ENCODE measurements at places on chromosomes 12 and 14. TPM values are rescaled to one million over a fixed set of nuclear protein-coding genes. Genes with fewer than 3 reads are reported as not detected.
A peak's percentile ranks its signal among the peaks of the same experiment; 100 is the strongest.

Gene EVL
- polyA plus RNA-seq = 54.5 TPM

Gene HOTAIR
- polyA plus RNA-seq = not detected

Gene C14orf180
- 0.30 TPM for polyA plus RNA-seq

Gene MYO1A
- 0.13 TPM for polyA plus RNA-seq

Gene TPI1
- 1,097 TPM for polyA plus RNA-seq

Gene NPFF
- not detected for polyA plus RNA-seq

Gene RAD51AP1
- polyA plus RNA-seq = 3.0 TPM

Gene KRT4
- polyA plus RNA-seq = 7.7 TPM

Gene GOLGA3
- 17.5 TPM for polyA plus RNA-seq

Gene HOXC12
- not detected for polyA plus RNA-seq

Gene MUCL1
- polyA plus RNA-seq = 2.4 TPM

- H3K27me3 ChIP-seq = no peaks in the 10 kb centered on the region
- H3K36me3 ChIP-seq = no peaks in the 10 kb centered on the region
- H3K4me3 ChIP-seq = no peak overlapping the region
- H3K27ac ChIP-seq = peak overlapping the region; percentile 50
- peaks cover 2% of the 10 kb centered on the region for H3K4me1 ChIP-seq
These were observed 45.9 kb upstream of the IFNG-AS1 start for GRCh38 chr12:67943141-67943892.

DNA sequence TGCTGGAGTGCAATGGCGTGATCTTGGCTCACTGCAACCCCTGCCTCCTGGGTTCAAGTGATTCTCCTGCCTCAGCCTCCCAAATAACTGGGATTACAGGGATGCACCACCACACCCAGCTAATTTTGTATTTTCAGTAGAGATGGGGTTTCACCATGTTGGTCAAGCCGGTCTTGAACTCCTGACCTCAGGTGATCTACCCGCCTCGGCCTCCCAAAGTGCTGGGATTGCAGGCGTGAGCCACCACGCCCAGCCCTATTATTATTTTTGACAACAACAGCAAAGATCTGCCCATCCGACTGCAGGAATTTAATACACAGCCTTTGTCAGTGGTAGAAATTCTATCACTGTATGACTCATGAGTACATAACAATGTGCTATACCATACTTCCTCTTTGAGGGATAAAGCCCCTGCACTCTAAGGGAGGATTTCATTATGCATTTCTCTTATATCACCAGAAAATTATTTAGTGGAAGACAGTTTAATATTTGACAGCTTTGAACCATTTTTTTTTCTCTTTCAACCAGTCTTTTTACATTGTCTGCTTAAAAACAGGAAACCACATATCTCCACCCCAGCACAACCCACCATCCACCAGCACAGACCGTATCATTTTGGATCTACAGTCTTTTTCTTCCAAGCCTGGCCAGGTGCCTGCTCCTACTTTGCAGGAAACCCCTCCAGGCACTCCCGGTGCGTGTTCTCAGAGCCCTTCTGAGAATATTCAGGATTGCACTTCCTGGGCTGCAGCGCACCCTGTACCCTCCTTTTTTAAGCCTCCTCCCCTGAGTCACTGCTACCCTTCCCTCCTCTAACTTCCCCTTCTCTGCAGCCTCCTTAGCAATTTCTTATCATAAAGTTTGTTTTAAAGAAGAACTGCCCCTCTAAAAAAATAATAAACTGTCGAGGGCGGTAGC, 594 bp downstream of the ARHGDIB start:
- H3K27me3 ChIP-seq = no peaks in the 10 kb centered on the region
- H3K36me3 ChIP-seq = no peaks in the 10 kb centered on the region
- H3K27ac ChIP-seq = peak overlapping the region; percentile 79
- no peaks in the 10 kb centered on the region for H3K4me1 ChIP-seq

DNA sequence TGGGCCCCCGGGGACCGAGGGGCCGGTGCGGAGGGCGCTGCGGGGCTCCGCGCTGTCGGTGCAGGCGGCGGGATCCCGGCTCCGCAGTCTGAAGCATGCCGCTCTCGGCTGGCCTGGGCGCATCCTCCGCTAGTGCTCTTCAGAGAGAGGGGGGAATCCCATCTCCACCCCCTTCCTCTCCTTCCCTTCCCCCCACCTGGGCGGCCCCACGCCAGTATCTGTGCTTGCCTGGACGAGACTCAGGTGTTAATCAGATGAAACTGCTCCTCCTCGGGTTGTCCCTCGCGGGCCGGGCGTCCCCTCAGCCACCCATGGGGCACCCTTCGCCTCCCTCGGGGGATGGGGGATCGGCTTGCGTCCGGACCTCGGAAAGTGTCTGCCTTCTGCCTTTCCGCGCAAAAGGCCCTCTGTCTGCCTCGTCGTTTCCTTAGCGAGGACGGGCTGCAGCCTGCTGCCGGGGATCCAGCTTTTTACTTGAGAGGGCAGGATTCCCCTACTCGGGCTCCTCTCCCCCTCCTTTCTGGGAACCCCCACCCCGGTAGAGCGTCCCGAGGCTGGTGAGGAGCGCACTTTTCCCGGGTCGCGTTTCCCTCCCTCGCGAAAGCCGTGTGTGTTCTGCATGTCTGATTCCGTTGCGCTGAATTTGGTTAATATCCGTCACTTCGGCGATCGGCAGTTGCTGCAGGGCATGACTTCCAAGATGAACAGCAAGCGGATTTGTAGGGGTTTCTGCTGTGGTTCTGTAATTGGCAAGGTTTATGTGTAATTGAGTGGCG, 1.1 kb downstream of the GPHN start:
- DNase-seq = peak; percentile 34
- H3K36me3 ChIP-seq = no peaks in the 10 kb centered on the region
- H3K27ac ChIP-seq = peak overlapping the region; percentile 97
- H3K4me1 ChIP-seq = no peaks in the 10 kb centered on the region

DNA sequence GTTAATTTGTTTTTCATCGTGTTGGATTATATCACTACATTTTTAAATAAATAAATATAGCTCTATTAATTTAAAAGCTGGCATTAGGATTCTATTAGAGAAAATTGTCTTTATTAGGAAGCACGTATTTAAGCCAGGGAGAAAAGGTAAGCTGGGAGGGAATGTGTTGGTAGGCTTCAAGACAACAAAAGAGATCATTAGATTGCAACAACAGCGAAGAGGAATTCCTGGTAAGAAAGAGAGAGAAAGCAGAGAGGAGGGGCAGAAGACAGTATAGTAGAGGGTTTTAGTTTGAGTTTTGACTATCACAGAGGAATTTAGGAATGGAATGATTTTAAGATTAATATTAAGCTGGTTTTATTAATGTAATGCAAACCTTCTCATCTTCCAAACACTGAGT, 613.6 kb upstream of the USP15 start:
- H3K4me1 ChIP-seq = no peaks in the 10 kb centered on the region
- H3K27me3 ChIP-seq = no peaks in the 10 kb centered on the region
- H3K36me3 ChIP-seq = no peaks in the 10 kb centered on the region
- DNase-seq = no peak
- H3K4me3 ChIP-seq = no peak overlapping the region

- peak overlapping the region; percentile 100 for H3K27ac ChIP-seq
- DNase-seq = no peak
- H3K4me1 ChIP-seq = peaks cover 6% of the 10 kb centered on the region
These were observed 1.7 kb upstream of the KLC1 start for GRCh38 chr14:103627073-103628025.

- peaks cover 11% of the 10 kb centered on the region for H3K4me1 ChIP-seq
- peaks cover 2% of the 10 kb centered on the region for H3K36me3 ChIP-seq
- no peaks in the 10 kb centered on the region for H3K27me3 ChIP-seq
These were observed 66.2 kb downstream of the RNF34 start for GRCh38 chr12:121465921-121466793.

GRCh38 chr12:22458298-22458937, 85.9 kb downstream of the C2CD5 start:
- H3K4me3 ChIP-seq = no peak overlapping the region
- no peaks in the 10 kb centered on the region for H3K4me1 ChIP-seq
- peak; percentile 76 for DNase-seq
- H3K27ac ChIP-seq = no peak overlapping the region
- H3K27me3 ChIP-seq = no peaks in the 10 kb centered on the region

GRCh38 chr14:103552846-103553210, 9.6 kb downstream of the BAG5 start:
- peaks cover 2% of the 10 kb centered on the region for H3K36me3 ChIP-seq
- H3K27me3 ChIP-seq = no peaks in the 10 kb centered on the region
- H3K27ac ChIP-seq = peak overlapping the region; percentile 90
- no peak for DNase-seq

DNA sequence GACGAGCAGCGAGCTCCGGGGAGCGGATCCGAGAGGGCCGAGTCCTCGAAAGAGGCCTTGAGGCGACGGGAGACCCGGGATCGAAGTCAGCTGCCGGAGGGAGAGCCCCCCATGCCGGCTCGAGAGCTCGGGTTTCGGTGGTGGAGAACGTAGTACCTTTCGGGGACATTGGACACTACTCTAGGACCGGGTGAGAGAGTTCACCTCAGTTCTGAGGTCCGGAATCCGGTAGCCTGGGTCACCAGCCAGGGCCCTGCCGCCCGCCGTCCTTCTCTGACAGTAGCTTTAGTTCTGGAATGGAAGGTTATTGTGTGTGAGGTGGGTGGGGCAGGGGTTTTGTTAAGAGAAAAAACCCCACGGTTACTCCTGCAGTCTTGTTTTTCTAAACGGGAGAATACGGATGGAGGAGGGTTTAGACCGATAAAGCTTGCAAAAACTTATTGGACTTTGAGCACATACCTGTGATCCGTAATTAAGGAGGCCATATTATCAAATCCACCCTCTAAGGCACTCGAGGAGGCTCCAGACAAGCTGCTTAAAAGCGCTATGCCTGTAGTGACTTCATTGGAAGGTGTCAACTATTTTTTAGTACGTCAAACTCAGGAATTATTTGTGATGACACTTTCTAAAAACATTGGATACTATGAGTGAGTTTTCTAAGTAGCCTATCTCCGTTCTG, 765 bp downstream of the SCYL2 start:
- H3K27ac ChIP-seq = peak overlapping the region; percentile 98
- peaks cover 9% of the 10 kb centered on the region for H3K4me1 ChIP-seq
- no peak for DNase-seq
- H3K36me3 ChIP-seq = no peaks in the 10 kb centered on the region
- no peaks in the 10 kb centered on the region for H3K27me3 ChIP-seq

- H3K36me3 ChIP-seq = no peaks in the 10 kb centered on the region
- DNase-seq = no peak
- peak overlapping the region; percentile 64 for H3K27ac ChIP-seq
- H3K4me1 ChIP-seq = peaks cover 13% of the 10 kb centered on the region
- H3K4me3 ChIP-seq = no peak overlapping the region
These were observed 84.5 kb downstream of the BORCS5 start for GRCh38 chr12:12441429-12441807.

DNA sequence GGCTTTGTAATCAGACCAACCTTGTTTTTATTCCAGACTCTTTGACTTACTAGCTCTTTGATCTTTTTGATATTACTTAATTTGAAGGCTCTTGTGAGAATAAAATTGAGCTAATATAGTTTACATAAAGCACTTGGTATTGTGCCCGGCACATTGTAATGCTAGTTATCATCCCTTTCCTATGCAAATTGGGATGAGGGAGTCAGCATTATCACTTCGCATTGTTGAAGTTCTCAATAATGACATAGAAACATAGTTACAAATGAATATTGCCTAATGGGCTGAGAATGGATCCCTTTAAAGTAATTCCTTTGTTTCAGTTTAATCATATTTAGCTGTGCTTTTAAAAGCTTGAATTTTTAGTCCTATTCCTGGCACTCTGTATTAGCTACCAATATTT, 36.6 kb downstream of the SUPT16H start:
- H3K4me3 ChIP-seq = no peak overlapping the region
- DNase-seq = no peak
- no peaks in the 10 kb centered on the region for H3K4me1 ChIP-seq
- peaks cover 4% of the 10 kb centered on the region for H3K36me3 ChIP-seq

DNA sequence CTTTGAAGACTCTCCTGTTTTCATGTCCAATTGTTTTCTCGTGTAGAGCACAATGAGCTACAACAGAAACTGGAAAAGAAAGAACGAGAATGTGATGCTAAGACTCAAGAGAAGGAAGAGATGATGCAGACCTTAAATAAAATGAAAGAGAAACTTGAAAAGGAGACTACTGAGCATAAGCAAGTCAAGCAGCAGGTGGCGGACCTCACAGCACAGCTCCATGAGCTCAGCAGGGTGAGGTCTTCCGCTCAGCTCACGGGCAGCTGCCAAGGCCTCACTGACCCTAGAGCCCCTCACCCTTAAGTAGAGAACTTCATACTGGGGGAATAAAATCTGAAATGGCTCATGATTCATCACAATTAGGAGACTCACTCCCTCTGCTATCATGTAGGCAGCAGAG, 134.7 kb downstream of the GPR135 start:
- no peak overlapping the region for H3K27ac ChIP-seq
- DNase-seq = peak; percentile 85
- peaks cover 26% of the 10 kb centered on the region for H3K4me1 ChIP-seq

GRCh38 chr14:45906257-45906656, 653.3 kb upstream of the MIS18BP1 start:
- no peaks in the 10 kb centered on the region for H3K36me3 ChIP-seq
- H3K4me1 ChIP-seq = no peaks in the 10 kb centered on the region
- no peaks in the 10 kb centered on the region for H3K27me3 ChIP-seq
- no peak overlapping the region for H3K27ac ChIP-seq

DNA sequence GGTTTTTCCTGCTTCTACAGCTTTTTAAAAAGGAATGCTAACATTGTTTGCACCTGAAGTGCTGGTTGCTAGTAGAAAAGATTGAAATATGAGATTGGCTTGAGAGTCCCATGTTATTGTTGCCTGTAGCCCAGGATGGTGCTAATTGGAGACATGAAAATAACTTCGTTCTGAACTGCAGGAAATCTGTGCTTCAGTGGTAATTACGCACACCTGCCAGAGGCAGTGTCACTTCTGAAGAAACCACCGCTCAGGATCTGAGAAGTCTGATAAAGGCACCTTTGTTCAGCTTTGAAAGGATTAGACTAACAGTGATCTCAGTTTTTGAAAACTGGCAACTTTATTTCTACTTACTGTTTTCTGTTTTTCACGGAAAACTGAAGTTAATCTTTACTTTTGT, 15.5 kb upstream of the ATP6V0A2 start:
- no peak overlapping the region for H3K4me3 ChIP-seq
- no peaks in the 10 kb centered on the region for H3K4me1 ChIP-seq
- peaks cover 20% of the 10 kb centered on the region for H3K36me3 ChIP-seq
- DNase-seq = no peak
- no peaks in the 10 kb centered on the region for H3K27me3 ChIP-seq

- DNase-seq = no peak
- H3K4me1 ChIP-seq = no peaks in the 10 kb centered on the region
- no peak overlapping the region for H3K27ac ChIP-seq
- no peaks in the 10 kb centered on the region for H3K36me3 ChIP-seq
- no peaks in the 10 kb centered on the region for H3K27me3 ChIP-seq
These were observed 88.2 kb upstream of the NTF3 start for GRCh38 chr12:5343711-5344110.

DNA sequence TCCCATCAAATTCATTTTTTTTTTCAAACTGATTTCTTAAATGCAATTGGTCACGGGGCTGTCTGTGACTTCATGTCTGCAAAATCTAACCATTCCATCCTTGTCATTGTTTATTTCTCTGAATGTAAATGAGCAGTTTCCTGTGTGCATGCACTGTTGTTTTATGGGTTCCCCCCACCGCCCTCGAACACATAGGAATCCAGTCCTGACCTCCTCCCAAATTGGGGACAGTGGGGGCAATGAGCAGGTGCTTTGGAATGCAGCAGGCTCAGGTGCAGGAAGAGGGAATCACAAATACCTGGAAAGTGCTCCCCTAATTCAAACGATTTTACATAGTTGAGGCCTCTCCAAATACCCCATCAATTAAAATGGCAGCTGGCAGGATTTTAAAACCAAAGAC, 62.6 kb upstream of the ESRRB start:
- no peak overlapping the region for H3K4me3 ChIP-seq
- H3K36me3 ChIP-seq = no peaks in the 10 kb centered on the region
- no peak overlapping the region for H3K27ac ChIP-seq
- H3K27me3 ChIP-seq = peaks cover 8% of the 10 kb centered on the region
- no peaks in the 10 kb centered on the region for H3K4me1 ChIP-seq
- DNase-seq = no peak

- H3K27me3 ChIP-seq = no peaks in the 10 kb centered on the region
- no peak for DNase-seq
- no peaks in the 10 kb centered on the region for H3K36me3 ChIP-seq
- no peaks in the 10 kb centered on the region for H3K4me1 ChIP-seq
- H3K27ac ChIP-seq = no peak overlapping the region
These were observed 126.9 kb upstream of the RAP1B start for GRCh38 chr12:68483592-68484383.

Measured in lung (tissue), 17 donors.